ENCODE measurements at places on chromosomes 3 and 15. TPM values are rescaled to one million over a fixed set of nuclear protein-coding genes. Genes with fewer than 3 reads are reported as not detected.

GRCh38 chr15:61871926-61872522 lies 188.2 kb downstream of the VPS13C start:
- peak; percentile 49 for DNase-seq

DNA sequence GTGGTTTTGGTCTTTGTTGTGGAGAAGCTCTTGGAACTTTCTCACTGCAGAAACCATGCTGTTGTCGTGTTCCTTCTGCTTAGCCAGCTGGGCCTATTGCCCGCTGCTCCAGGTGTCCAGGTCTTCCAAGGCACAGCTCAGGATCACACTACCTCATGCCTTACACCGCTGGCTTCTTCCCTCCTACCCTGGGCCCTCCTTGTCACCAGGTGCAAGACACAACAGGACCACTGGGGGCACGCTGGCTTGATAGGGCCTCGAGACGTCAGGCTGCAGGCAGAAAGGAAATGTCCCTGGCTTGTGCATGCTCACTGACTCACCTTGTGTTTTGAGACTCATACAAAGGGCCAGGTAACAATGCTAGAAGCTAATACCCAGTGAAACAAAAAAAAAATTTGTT lies 32.3 kb downstream of the PAQR9 start:
- no peak for DNase-seq

The EID1 gene
- polyA plus RNA-seq = 155 TPM

DNA sequence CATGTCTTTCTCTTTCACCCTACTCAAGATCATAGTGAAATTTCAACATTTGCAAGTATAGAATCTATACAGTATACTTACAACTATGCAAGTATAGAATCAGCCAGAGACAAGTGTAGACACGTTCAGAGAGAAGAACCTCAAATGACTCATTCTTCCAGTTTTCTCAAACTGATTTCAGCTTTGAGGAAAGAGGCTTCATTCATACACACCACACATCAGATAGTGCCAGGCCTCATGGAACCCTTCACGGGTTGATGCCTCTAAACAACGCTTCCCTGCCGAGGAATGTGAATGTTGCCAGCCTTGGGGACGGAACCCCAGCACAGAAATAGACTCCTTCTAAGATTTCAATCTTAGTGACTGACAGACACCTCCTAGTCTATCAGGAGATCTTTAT lies 135.7 kb downstream of the FOXP1 start:
- no peak for DNase-seq
